Stimulated activated naive CD8-positive, alpha-beta T cell treated with anti-CD3 and anti-CD28 coated beads, Interleukin-15, Interleukin-2, amounts not matched to agents 100 U/mL and 50 U/mL, for 24 hours (primary cell): ENCODE measurements at places on chromosomes 11 and 22.

GRCh38 chr11:130442737-130443136 is 5.7 kb upstream of the ADAMTS15 start:
- DNase-seq = no peak

DNA sequence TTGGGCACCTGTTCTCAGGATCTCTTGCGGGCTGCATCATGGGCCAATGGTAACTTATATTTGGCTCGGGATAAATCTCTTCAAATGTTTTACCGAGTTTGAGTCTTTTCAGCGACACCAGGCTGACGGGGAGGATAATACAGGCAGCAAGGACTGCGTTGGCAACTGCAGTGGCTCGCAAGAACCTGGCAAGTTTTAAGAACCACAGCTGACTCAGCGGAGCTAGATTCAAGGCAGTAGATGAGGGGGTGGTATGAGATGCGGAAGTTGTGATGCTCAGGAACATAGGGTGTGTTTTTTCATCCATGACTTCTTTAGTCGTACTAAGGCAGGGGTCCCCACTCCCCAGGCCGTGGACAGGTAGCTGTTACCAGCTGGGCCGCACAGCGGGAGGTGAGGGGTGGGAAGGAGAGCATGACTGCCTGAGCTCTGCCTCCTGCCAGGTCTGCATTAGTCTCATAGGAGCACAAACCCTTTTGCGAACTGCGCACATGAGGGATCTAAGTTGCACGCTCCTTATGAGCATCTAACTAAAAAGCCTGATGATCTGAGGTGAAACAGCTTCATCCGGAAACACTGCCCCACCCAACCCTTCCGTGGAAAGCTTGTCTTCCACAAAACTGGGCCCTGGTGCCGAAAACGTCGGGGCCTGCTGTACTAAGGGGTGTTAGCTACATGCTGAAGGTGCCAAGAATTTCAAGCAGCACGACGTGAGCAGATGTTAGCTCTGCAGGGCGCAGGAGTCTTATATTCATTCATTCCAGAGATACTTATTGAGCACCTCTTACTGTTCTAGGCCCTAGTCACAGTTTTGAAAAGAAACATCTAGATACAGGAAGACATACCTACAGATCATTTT is 6.4 kb upstream of the JAM3 start:
- no peak for DNase-seq

DNA sequence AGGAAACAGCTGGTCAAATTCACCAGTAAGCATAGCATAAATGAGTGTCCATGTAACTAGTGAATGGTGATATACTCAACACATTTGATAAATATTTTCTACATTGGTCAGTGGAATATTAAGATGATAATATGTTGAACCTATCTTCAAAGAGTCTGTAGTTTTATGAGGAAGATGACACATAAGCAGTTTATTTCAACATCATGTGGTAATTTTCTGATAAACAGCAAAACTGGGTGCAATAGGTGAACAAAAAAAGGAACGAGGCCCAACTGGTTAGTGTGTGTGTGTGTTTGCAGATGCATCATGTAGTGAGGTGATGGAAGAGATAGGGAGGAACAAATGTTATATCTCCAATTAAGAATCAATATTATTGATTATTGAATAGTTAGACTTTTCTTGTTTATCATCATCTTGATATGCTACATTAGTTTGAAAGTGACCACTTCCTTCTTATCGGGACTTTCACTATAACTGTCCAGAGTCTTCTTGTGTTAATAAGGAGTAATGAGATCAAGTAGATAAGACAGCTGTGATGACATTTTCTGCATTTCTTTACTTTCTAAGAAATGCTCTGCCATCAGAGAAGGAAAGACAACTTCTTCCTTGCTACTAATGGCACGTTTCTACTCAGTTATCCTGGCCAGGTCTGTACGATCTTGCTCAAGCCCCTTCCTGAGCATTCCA is 270.7 kb downstream of the ETS1 start:
- no peak for DNase-seq

GRCh38 chr22:24416611-24417010 is 10.8 kb upstream of the ADORA2A start:
- DNase-seq = no peak

DNA sequence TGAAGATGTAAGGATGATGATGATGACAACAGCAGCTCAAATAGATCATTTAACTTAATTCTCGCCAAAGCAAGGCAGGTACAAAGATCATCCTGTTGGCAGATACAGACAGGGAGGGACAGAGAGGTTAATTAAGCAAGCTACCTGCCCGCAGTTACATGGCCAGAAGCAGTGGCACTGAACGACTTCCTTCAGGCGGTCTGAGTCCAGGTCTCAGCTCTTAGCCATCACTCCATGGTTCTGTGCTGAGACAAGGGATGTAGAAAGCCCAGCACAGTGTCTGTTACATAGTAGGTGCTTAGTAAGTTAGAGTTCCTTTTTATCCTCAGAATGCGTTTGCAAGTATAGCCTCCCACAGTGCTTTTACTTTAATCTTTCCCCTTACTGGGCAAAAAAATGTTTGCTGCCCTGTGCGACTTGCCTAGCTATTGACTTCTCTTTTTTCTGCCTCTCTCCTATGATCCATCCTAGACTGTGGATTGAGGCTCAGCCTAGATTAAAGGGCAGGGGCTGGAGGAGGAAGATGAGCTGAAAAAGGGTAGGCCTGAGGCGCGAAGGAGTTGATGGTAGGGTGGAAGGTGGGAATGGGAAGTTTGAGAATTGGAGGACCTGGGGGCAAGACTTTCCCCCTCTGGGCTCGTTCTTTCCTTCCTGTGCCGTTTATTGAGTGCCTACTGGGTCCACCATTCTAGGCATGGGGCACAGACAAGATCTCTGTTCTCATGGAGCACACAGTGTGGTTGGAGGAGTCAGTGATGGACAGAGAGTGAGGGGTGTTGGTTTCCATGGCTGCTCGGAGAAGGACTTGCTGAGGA is 108.2 kb upstream of the OR4B1 start:
- DNase-seq = no peak

DNA sequence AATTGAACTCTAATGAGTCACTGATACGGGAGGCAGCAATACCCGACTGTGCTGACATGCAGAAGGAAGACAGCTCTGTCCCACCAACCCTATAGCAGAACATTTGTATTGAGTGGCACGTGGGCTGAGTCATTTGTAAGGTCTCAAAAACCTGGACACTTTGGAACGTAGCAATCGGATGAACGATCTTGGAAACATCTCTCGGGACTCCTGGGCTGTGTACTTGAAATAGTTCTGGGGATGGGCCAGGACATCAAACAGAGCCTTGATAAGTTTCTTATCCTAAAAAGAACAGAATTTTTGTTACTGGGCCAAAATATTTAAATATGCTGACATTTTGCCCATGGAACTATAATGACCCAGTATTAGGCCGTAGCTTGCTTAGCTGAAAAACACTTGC is 17.1 kb upstream of the NRIP3 start:
- no peak for DNase-seq

DNA sequence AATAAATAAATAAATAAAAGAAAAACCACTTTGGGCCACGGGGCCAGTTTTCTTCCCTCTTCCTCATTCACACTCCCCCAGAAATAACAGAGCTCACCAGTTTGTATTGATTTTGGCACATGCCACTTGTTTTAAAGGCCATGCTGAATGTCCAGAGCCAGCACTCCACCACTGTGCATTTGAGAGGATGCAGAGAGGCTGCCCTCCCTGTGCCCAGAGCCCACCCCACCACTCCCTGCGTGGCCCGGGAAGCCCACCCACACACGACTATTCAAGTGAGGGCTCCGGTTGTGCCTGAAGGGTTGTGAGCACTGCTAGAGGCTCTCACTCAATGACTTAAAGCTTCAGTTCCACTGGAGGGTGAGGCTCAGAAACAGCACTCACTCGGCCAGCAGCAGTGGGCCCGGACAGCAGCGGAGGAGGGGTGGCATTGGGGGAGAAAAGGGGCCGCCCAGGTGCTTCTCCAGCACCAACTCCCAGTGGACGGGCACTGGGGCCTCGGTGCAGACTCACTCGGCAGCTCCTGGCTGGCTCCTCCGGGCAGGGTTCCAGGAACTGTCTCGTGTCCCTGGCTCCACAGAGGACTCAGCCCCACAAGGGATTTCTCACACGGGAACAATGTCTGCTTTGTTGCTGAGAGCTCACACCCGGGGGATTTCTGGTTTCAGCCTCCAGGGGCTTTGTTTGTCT is 112.7 kb downstream of the SHANK2 start:
- no peak for DNase-seq

- DNase-seq = no peak
These were observed 57.4 kb downstream of the JAM3 start for GRCh38 chr11:134126217-134126822.

GRCh38 chr11:110907629-110908028 is 195.4 kb upstream of the ARHGAP20 start:
- no peak for DNase-seq

- DNase-seq = no peak
These were observed 27.9 kb downstream of the MB start for GRCh38 chr22:35589071-35589755.

DNA sequence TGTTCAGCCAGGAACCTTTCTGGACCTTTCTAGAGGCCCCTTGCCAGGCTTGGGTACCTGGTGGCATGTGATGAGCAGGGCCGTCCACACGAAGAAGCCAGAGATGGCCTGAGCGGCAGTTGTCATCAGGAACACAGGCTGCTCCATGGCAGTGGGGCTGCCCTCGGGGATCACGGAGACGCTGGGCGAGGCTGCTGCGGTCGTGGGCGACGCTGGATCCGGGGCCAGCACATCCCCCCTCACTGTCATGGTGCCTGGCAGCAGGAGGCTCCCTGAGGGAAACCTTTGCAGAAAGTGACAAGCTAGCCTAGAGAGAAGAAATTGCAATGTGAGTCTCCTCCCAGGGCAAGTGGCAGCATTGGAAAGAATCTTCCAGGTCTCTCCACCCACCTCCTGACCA is 25.1 kb downstream of the TMEM184B start:
- no peak for DNase-seq

DNA sequence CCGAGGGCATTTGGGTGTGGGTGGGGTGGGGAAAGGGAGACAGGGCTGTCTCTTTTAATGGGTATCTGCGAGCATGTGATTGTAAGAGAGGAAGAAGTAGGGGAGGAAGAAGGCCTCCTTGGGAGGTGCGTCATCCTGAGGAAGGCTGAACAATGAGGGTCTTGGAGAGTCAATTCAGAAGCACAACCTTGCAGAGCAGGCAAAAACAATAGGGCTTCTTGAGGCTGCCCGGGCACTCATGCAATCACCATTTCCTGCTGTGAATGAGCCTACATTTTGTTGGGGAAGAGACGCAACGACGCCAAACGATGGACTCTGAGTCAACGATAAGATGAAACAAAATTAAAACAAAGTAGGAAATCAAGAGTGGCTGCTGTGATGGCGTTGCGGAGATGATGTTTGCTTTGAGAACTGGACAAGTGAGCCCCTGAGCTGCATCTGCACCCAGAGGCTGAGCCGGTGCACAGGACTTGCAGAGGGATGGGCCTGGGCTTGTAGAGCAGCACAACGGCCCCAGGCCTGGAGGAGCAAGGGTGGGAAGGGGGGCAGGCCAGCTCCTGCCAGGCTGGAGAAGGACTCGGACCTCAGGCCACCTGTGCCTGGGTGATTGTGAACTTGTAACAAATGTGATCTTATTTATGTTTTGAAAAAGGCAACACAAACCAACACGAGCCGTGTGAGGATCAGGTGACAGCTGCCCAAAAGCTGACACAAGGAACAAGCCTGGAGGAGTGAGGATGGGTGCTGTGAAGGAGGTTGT is 92.3 kb upstream of the B3GAT1 start:
- no peak for DNase-seq

- DNase-seq = no peak
These were observed 123.3 kb downstream of the PAX6 start for GRCh38 chr11:31687861-31688260.

DNA sequence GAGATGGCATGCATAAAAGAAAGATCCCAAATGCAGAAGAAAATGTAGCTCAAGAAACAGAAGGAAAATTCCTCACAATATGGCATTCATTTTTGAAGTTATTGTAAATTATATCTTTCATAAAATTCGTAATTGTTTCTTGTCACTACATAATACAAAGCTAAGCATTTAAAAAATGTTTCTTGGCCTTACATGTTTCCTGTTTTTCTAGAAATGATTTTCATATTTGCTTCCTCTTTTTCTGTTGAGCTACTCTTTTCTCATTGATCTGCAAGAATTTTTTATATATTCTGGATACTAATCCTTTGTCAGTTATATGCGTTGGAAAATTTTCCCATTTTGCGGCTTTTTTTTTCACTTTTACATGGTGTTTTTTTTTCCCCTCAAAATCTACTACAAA is 48.0 kb downstream of the ENTHD1 start:
- DNase-seq = no peak

GRCh38 chr11:36019722-36020121 is 75.9 kb downstream of the LDLRAD3 start:
- DNase-seq = no peak

DNA sequence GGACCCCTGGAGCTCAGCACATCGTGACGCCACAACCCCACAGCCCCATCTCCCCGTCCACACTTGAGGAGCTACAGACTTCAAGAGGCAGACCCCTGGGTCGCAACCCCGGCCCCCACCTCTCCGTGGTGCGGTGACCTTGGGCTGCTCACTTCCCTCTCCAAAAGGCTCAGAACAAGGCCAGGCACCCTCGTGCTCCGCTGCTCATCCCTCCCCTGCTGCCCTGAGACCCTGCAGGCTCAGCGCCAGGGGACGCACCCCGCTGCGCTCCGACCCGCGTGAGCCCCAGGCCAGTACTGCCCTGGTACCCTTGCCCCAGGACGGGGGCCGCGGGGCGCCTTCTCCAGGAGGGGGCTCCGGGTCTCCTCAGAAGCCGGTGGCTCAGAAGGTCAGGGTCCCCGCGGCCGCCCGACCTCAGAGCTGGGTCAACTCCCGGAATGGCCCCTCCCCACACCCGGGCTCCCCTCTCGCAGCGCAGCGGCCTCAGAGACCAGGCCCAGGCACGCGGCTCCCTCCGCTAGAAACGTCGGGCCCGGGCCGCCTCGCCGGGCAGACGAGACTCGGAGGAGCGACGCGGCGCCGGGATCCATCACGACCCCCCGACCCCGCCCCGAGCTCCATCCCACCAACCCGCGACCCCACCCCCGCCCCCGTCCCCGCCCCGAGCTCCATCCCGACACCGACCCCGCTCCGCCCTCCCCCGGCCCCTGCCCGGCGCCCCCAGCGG is 563 bp downstream of the GATD1 start:
- DNase-seq = no peak

DNA sequence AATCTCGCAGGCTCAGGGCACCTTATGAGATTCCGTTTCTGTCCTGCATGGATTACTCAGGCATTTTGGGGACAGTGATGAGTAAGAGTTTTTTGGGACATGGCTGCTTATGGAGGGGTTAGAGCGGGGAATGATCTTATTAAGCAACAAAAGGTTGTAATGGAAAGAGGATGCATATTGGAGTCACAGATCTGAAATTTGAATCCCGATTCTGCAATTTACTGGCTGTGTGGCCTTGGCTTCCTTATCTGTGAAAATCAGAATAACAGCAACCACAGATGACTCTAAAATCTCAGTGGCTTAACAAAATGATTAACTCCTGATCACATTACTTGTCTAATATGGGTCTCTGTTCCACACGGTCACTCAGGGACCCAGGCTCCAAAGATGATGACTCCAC is 5.8 kb downstream of the TSPAN18 start:
- no peak for DNase-seq

- DNase-seq = no peak
These were observed 60.2 kb downstream of the DHCR7 start for GRCh38 chr11:71387784-71388636.
